Suppressor macrophage treated with lipopolysaccharide for 1 hour (primary cell): ENCODE measurements at places on chromosomes 7 and 10.

GRCh38 chr10:57579926-57580325, 687.8 kb downstream of the IPMK start:
- DNase-seq, result no peak

DNA sequence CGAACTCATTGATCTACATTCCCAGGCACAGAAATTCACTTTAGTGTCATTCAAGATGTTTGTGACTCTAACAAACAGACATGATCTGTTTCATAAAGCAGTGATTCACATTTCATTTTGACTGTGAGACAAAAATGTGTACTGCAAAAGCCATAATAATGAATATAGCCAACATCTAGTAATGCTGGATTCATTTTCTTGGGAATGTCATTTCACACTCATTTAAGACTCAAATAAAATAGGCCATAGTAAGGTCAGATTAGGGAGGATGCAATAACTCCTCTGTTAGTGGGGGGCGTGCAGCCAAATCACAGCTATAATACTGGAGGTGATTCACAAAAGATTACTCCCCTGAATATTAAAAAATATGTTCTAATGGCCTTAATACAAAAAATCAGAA, 566.6 kb upstream of the ZWINT start:
- no peak for DNase-seq

DNA sequence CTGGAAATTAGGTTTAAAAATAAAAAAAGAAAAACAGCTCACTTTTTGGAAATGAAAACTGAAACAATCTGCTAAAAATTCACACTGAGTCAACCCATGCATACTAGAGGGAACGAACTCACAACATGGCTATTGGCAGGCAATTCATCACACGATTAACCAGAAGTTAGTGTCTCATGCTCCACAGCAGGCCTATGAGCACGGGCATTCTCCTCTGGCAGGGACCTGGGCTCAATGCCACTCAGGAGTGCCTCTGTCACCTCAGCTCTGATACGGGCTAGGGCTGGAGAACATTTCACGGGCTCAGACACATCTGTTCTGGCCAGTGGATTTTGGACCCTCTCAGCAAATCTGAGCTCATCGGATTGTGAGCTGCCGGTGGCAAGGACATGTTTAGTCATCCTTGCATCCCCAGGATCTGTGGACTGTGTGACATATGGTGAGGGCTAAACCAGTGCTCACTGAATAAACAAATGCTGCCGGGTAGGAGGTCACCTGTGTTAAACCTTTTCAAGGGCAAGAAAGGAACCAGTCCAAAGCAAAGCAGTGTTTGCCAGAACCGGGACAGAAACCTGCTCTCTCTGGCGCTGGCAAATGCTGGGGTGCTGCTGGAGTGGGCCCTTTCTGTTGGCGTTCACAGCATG, 40.1 kb downstream of the POLR3A start:
- DNase-seq, result no peak

DNA sequence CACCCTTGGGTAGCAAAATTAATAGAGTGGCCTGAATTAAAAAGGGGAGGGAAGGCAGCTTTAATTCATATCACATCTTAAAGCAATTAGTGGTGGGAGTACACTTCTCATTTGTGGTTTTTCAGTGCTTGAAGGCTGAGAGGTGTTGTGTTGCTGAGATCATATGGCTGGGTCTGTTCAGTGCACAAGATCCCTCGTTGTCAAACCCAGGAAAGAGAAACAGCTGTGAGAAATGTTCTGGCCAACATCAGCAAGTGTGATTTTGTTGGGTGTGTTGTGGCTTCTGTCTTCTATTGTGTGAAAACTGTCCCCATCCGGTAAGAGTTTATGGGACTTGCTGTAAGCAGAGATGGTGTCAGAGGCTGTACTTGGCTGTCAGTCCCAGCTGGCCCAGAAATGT, 197.9 kb upstream of the BMPER start:
- DNase-seq, result no peak

DNA sequence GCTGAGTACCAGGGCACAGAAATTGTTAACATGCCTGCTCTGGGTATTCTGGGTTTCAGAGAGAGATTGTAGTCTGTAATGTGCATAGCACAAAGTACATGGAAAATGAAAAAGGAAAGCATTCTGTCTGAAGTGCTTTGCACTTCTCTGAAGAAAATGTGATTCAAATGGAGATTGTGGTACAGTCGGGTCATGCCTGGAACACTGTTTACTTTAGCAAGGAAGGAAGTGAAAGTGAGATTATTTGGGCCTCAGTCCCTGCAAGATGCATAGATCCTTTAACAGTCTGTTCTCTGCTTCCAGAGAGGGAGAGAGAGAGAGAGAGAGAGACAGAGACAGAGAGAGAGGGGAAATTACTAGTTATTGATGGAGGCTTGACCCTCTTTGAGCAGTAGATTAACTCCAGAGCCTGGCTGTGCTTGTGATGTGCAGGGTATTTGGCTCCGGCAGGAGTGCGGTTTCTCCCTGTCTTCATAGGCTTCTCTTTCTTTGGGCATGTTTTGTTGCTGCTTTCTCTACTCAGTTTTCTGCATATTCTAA, 5.4 kb downstream of the VWC2 start:
- no peak for DNase-seq

GRCh38 chr10:77405771-77406241, 231.8 kb downstream of the KCNMA1 start:
- DNase-seq, result peak; percentile 26

- DNase-seq, result no peak
These were observed 129.9 kb downstream of the IPMK start for GRCh38 chr10:58137813-58138212.

GRCh38 chr7:98724591-98724990, 107.5 kb downstream of the NPTX2 start:
- DNase-seq, result no peak

- peak; percentile 26 for DNase-seq
These were observed 427.9 kb upstream of the CELF2 start for GRCh38 chr10:10589540-10590303.
